Activated CD8-positive, alpha-beta memory T cell treated with anti-CD3 and anti-CD28 coated beads, Interleukin-2, amount 10 ng/mL, durations not matched to agents 7 days and 5 days (primary cell): ENCODE measurements at places on chromosomes 3 and 15.

GRCh38 chr3:20772869-20773268 is 586.9 kb upstream of the SGO1 start:
- no peak for DNase-seq

DNA sequence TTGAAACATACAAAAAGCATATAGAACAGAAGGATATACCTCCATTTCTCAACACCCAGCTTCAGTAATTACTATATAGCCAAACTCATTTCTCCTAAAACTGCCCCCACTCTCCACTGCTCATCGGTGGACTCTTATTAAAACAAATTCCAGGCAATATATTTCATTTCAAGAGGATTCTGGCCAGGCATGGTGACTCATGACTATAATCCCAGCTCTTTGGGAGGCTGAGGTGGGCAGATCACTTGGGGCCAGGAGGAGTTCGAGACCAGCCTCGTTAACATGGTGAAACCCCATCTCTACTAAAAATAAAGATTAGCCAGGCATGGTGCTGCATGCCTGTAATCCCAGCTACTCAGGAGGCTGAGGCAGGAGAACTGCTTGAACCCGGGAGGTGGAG is 40.9 kb downstream of the SNX4 start:
- no peak for DNase-seq

GRCh38 chr3:138691351-138691750 is 82.8 kb downstream of the FAIM start:
- no peak for DNase-seq

- DNase-seq, result no peak
These were observed 44.5 kb downstream of the POC1A start for GRCh38 chr3:52109611-52110301.

DNA sequence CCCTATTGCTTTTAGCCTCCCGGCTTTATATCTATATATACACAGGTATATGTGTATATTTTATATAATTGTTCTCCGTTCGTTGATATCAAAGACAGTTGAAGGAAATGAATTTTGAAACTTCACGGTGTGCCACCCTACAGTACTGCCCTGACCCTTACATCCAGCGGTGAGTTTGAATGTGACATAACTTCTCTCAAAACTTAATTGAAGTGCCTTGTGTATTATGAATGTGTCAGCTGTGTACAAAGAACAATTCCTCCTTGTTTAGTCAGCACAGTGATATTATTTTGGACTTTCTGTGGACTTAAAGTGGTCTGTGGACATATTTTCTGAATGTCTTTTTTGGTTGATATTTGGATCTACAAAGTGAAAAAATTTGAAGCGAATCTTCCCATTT is 220 bp downstream of the TP63 start:
- DNase-seq, result no peak

DNA sequence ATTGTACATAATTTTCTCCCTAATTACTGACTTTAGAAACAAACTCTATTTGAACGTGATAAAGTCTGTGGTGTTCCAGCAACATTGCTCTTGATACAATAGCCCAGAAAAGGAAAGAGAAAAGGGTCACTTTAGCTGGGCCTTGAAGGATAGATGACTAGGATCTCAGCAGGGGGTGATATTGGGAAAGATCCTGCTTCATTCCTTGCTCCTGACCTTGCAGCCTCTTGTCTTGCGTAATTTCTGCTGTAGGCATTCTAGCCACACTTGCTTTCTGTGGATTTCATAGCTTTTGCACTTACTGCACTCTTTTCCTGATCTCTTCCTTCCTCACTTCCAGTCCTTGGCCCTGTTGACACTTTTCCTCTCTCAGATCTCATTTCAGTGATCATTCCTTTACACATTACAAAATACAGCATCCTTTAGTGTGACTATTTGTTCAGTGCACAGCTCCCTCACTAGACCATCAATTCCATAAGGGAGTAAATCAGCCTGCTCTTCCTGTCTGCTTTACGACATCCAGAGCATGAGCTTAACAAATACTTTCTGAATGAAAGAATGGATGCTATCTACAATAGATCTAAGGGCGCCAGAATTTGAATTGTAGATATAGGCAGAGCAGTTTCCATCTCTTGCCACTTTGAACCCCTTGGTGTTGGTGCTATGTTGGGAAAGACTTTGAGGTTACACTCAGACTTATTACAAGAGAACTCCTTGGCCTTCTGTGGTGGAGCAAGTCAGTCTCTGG is 559.6 kb upstream of the MDFIC2 start:
- DNase-seq, result no peak

GRCh38 chr3:122943828-122944190 is 83.8 kb downstream of the SEMA5B start:
- no peak for DNase-seq

DNA sequence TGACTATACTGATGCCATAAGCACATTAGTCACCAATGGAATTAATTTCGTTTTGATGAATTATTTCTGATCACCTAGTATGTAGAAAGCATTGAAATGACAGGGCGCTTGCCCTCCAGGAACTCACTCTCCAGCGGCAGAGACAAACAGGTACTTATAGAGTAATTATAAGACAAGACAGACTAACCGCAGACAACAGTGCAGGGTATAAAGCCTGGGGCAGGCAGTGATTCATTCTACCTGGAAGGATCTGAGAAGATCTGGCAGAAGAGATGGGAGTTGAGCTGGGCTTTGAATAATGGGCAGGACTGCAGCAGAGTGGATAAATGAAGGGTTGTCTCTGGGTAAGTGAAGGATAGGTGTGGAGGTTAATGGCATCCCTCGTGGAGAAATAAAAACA is 331.8 kb downstream of the FGF12 start:
- DNase-seq, result no peak

- no peak for DNase-seq
These were observed 32.6 kb downstream of the ALS2CL start for GRCh38 chr3:46660543-46661523.

DNA sequence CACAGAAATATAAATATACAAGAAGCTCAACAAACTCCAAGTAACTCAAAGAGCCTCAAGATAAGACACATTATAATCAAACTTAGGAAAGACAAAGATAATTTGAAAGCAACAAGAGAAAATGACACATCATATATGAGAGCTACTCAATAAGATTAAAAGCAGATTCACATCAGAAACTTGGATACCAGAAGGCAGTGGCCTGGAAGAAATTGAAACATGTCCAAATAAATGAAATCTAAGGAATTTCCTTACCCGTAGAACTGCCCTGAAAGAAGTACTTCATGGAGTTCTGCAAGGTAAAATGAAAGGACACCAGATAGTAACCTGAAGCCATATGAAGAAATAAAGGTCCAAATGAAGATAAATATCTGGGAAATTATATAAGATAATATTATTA is 113.9 kb downstream of the LSAMP start:
- DNase-seq, result no peak

DNA sequence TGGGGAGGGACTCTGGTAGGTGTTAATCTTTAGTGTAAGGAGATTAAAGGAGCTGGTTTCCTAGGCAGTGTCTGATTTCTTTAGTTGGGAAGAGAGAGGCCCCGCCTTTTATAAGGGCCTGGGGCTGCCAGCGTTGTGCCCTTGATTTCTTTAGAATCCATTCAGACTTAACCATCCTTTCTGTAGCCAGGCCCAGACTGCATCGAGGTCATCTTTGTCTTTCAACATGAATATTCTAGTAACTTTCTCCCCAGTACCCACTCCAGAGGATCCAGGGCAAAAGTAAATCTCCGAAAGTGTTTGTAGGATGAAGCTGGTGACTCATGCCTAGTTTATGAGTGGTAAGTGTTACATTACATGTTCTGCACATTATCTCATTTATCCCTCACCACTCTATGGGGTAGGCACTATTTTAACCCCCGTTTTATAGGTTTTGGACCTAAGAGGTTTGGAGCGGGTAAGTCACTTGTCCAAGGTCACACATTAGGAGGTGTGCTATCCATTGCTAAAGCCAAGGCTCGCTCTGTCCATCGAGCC is 11.8 kb upstream of the USP3 start:
- no peak for DNase-seq

- DNase-seq, result no peak
These were observed 470.4 kb downstream of the ROBO1 start for GRCh38 chr3:79297245-79297960.

GRCh38 chr15:48084759-48085590 is 35.8 kb upstream of the SLC24A5 start:
- no peak for DNase-seq

- DNase-seq, result no peak
These were observed 384.6 kb upstream of the ALCAM start for GRCh38 chr3:104982130-104982529.

DNA sequence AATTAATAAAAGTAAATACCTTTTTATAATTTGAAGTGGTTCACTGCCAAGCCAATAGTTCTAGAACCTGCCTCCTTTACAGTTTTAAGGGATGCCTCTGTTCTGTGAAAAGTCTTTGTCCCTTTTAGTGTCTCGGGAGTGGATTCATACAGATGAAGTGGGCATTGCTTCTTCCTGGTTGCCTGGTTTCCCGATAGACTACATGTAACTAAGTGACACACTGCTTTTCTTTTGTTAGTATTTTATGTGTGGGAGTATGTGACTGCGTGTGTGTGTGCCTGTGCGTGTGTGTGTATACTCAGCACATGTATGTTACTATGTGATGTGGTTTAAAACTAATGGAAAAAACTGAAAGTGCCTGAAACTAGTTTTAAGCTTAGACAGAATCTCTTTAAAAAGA is 21.1 kb downstream of the PSMD6 start:
- DNase-seq, result no peak

- no peak for DNase-seq
These were observed 29.6 kb downstream of the SH3GL3 start for GRCh38 chr15:83476708-83477107.

- no peak for DNase-seq
These were observed 4.8 kb downstream of the GPR171 start for GRCh38 chr3:151197981-151198767.

GRCh38 chr3:58617338-58617761 is 40.2 kb upstream of the FAM107A start:
- DNase-seq, result no peak

- no peak for DNase-seq
These were observed 779.1 kb downstream of the CADM2 start for GRCh38 chr3:85737846-85738245.

DNA sequence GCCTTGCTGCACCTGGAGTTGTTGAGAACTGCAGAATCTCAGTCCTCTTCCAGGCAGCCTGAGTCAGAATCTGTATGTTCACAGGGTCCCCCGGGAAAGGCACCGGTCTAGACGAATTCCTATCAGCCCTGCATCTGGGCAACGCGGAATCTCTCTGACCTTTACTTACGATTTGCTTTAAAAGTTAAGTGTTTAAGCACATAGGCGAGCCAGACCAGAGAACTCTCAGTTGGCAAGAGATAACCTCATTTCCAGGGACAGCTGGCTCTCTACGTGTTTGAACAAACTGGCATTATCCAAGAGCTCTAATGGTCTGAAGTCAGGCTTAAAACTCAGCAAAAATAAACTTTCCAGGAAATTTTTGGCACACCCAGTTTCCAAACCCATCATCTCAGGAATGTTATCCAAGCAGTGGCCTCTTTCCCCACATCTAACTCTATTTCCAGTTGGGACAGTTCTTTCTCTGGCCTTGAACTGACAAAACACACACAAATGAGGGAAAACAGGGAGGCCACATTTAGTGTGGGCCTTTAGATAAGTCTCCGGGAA is 53.4 kb downstream of the HES1 start:
- DNase-seq, result no peak

DNA sequence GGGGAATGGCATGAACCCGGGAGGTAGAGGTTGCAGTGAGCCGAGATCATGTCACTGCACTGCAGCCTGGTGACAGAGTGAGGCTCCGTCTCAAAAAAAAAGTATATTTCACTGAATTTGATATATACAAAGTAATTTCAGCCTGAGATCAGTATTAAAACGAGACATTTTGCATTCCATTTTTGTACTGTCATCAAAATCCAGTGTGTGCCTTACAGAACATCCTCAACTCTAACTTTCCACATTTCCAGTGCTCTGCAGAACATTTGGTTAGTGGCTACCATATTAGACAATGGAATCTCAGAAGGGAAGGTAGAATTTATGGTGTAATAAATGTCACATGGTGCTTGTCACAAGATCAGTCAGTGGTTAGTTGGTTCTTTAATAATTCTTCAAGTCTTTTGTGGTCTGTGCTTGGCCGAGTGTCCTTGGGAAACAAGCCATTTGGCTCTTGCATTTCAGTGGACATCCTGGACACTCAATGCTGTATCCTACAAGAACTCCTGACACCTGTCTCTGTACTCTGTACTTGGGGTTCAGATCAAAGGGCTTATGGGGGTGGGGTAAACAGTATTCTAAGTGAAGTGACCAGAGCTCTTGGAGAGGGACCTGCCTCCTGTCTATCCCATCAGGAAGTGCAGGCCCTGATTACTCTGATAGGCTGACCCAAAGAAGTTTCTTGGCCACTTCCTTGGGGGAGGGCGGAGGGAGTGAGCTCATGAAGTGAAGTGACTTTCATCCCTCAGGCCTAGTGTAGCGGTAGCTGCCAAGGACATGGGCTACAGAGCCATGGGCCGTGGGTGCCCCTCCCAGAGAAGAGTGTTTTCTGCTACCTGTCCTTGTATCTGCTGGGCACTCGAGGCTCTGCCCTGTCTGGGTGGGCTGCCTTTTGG is 3.7 kb downstream of the ACVR2B start:
- DNase-seq, result peak; percentile 27
